ENCODE measurements at places on chromosomes 4 and X.

GRCh38 chr4:142600952-142601351 is 245.1 kb downstream of the INPP4B start:
- DNase-seq: no peak

DNA sequence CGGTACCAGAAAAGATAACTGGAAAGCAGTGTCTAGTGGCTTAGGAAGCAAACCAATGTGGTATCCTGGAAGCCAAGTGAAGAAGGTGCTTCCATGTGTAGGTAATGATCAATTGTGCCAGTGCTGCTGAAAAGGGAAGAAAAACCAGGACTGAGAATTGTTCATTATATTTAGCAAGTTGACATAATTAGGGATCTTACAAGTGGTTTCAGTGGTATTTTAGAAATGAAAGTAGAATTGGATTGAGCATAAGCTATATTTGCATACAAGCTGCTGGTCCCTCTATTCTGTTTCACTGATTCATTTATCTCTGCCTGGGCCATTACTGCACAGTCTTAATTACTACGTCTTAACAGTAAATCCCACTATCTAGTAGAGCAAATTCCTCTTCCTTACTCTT is 32.3 kb downstream of the PRDM8 start:
- no peak for DNase-seq

GRCh38 chr4:24768604-24769003 is 26.8 kb upstream of the SOD3 start:
- DNase-seq: no peak

- no peak for DNase-seq
Observed at GRCh38 chr4:59091146-59092142, 1981.3 kb upstream of the IGFBP7 start.

GRCh38 chr4:6582889-6583490 is 8.0 kb downstream of the MAN2B2 start:
- DNase-seq: peak; percentile 53

GRCh38 chr4:159103384-159103990 is 608 bp downstream of the RAPGEF2 start:
- DNase-seq: peak; percentile 7

DNA sequence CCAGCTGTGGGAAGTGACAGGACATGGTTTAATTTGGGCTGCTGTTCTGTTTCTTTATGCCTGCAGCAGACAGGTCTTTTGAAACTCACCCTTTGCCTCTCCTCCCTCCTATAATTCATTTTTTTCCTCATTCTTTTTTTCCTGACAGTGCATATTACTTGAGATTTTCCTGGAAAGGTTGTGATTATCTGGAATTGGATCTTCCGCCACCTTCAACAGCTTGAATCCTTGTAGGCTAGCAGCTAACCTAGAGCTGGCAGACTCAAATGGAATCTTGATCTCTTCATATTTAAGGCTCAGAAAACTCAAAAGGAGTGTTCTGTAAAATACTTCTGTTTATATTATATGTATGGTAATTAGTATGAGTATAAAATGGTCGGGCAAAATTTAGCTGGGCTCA is 49.3 kb upstream of the CLCN4 start:
- no peak for DNase-seq

- no peak for DNase-seq
Observed at GRCh38 chr4:105241451-105241850, 94.8 kb downstream of the TET2 start.

- DNase-seq: peak; percentile 74
Observed at GRCh38 chr4:40309250-40309774, 25.8 kb upstream of the CHRNA9 start.
